CD8-positive, alpha-beta T cell (primary cell): ENCODE measurements at places on chromosomes 13 and 19.

GRCh38 chr19:17615889-17616685 lies 60.6 kb downstream of the COLGALT1 start:
- DNase-seq, result no peak

GRCh38 chr13:80037505-80037888 lies 303.4 kb downstream of the SPRY2 start:
- no peak for DNase-seq

- DNase-seq, result no peak
Observed at GRCh38 chr19:58284199-58284598, 5.4 kb downstream of the ZNF8 start.

DNA sequence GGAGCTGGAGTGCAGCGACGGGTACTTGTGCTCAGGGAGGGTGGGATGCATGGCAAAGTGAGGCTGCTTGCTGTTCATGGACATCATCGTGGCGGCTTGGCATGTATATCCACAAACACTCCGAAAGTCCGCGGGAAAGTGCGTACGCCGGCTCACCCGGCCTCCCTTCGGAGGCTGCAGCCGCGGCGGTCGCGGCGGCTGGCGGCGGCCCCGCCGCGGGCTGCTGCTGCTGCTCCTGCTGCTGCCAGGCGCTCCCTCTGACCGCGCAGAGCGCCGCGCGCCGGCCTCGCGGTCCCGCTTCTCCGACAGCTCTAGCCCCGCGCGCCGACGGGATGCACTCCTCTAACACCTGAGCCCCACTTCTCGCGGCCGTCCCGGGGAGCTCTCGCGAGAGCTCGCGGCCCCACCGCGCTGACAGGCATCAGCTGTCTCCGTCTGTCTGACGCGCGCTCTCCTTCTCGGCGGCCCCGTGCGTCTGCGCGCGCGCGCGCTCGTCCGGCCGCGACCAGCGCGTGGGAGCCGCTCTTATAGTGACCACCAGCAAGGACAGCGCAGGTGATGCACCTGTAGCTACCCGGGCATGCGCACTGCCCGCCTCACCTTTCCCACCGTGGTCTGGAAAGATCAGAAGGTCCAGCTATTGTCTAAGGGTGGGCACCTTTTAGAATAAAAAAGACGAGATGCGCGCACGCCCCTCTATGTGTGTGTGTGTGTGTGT lies at the start of gene POU4F1:
POU4F1 (minus strand) TSS at position 313 of the 718 bp plus-strand sequence; CDS start at position 87, 226 bp downstream.
- DNase-seq, result no peak

DNA sequence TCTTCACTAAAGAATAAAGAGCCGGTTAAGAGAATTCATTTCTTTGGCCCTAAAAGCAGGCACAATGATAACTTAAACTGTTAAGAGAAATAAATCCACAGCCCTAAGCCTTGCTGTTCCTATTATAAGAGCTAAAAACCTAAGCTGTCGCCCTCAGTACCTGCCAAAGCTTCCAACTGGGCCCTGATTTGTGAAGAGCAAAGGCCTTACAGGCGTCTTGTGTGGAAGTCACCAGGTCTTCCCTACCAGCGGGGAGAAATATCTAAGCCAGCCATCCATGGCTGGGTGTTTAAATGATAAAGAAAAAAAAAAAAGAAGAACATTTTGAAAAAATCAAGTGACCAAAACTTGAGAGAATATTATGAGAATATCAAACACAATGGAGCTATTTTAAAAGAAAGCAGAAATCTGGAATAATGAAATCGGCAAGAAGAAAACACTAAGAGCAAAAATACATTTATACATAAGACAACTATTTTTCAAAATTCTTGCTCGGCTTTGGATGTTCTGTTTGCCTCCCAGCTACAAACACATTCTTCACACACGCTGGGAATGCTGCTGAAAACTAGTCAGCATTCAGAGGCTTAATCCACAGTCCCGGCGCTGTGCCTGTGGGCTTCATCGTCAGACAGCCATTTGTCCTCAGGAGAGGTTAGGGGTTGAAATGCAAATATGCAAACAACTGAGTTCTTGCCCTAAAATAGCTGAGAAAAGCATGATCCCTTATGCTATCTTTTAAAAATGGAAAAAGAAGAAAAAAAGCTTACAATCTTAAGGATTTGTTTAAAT lies 89.8 kb upstream of the LSM14A start:
- DNase-seq, result no peak

DNA sequence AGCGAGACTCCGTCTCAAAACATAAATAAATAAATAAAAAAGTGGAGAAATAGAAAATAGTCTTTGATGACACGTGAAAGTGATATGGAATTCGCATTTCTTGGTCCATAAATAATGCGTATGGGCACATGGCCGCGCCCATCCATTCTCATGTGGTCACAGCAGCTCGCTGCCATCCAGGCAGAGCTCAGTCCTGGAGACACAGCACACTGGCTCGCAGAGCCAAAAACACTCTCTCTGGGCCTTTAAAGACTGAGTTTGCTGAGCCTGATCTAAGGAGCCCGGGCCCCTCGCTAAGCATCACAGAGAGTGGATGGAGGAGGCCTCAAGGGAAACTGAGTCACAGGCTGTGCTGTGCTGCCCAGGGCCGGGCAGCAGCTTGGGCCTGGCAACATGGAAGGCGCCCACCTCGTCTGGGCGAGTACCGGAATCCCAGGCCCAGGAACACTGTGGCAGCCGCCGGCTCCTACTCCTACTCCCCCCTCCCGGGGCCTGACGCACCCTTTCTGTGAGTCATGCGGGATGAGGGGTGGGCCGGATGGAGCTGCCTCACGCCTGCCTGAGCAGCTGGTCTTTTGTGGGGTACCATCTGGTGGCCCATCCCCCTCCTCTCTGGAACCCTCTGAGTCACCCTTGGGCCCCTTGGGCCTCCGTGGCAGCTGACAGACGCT lies 28.9 kb upstream of the CACTIN start:
- no peak for DNase-seq

GRCh38 chr13:23851106-23851505 lies 38.1 kb downstream of the MIPEP start:
- DNase-seq, result no peak

GRCh38 chr19:13764101-13764807 lies at the start of gene MRI1:
Gene MRI1 (plus strand): TSS chr19:13764522. CDS start chr19:13764589, 67 bp downstream.
- no peak for DNase-seq

- no peak for DNase-seq
Observed at GRCh38 chr13:30006246-30006645, 155.8 kb upstream of the UBL3 start.

DNA sequence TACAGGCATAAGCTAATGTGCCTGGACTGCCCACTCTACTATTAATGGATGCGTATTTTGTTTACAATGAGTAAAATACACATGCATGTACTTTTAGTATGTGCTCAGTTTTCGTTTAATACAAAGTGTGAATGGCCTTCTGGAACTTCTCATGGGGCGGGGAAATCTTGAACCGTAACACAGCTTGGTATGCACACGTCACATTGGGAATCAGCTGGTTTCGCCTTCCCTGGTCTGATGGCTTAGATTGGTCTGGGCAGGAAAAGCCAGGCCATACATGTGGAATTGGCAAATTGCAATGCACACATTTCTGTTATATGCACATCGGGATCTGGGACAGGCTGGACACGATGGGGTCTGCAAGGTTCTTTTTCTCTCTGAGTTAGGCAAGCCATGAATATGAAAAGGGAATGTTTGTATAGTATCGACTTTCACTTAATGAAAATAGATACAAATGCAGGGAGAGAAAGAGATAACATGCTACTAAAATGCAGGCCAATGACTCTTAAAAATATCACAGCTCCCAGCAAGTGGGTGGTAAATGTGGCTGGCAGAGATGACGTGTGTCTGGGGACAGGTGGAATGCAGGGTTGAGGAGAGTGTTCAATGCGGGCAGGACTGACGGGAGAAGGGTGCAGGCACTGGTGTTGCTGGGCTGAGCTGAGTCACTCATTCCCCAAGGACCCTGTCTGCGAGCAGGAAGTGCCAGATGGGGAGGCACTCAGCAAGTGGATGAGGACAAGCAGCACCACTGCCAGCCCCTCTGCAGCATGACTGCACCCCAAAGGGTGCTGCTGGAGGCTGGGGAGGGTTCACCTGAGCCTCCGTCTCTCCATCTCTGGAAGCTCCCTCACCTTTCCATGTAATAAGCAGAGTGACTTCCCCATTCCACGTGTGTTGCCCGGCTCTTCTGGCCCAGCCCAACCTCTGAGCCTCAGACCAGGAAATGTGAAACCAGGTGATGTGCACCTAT lies 204.0 kb upstream of the GPR12 start:
- DNase-seq, result no peak

GRCh38 chr13:39776439-39776838 lies 121.0 kb downstream of the COG6 start:
- DNase-seq, result peak; percentile 5

- no peak for DNase-seq
Observed at GRCh38 chr19:55454787-55455243, 6.6 kb downstream of the ISOC2 start.

DNA sequence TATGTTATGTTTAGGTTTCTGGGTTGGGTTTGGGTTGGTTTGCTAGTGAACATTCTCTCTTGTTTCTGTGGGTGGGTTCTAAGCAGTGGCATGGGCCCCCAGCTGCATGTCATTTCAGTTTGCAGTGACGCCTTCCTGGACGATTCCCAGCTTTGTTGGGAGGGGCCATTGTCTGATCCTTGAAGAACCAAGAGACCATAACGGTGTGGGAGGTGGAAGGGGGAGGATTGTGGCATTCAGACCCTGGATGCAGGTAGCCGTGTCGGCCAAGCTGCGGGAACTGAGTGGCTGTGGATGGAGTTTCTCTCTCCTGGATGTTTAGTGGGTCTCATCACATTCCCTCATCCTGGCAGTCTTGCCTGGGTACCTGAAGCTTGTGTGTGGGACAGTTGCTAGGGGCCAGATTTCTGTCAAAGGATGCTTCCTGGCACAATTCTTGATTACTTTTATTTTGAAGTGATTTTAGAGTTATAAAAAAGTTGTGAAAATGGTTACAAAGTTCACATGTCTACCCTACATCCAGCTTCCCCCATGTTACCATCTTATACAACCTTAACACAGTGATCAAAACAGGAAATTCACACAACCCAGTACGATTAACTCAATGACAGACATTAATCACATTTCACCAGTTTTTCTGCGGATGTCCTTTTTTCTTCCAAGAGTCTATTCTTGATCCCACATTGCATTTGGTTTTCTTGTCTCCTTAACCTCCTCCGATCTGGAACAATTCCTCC lies 123.8 kb downstream of the SIPA1L3 start:
- no peak for DNase-seq

GRCh38 chr19:9671655-9672054 lies 3.2 kb downstream of the ZNF562 start:
- no peak for DNase-seq

GRCh38 chr13:93476175-93476574 lies 249.6 kb downstream of the GPC6 start:
- DNase-seq, result no peak

DNA sequence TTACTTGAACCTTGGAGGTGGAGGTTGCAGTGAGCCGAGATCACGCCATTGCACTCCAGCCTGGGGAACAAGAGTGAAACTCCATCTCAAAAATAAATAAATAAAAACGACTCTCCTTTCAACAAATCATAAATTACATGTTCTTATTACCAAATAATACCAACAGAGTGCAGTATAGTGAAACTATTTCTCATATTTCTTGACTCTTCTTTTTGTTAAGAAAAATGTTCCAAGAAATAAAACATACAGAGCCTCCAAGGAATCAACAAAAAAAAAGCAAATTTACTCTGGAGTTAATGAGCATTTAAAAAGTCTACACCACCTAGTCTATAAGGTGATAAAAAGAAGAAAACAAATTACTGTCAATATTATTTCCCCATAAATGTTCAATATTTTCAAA lies 188.8 kb downstream of the KLF12 start:
- DNase-seq, result no peak

DNA sequence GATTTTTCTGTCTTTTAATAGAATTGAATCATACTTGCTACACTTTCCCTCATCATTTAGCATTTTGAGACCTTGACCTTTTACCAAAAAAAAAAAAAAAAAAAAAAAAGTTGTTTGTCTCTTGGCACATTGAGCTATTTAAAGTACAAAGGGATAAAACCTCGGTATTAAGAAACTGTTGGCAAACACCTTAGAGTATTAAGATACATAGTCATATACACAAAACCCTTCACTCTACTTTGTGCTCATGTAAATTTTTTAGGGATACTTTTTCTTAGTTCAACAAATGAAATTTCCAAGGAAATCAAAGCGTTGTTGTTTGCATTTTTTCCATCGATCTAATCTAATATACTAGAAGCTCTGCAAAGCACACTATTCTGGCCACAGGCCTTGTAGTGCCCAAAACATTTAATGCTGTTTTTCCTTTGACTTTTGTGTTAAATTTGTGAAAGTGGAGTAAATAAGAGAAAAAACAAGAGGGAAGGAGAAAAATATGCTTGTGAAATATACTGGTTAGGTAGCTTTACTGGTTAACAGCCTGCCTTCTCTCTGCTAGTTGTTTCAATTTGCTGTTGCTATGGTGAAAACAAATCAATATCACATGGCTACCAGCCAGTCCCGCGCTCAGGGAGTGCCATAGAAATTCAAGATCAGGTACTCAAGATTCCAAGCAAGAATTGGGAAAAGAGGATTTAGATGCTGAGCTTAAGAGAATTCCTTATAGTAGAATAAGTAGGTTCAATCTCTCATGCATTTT lies 2.6 kb downstream of the MBNL2 start:
- DNase-seq, result peak; percentile 71

DNA sequence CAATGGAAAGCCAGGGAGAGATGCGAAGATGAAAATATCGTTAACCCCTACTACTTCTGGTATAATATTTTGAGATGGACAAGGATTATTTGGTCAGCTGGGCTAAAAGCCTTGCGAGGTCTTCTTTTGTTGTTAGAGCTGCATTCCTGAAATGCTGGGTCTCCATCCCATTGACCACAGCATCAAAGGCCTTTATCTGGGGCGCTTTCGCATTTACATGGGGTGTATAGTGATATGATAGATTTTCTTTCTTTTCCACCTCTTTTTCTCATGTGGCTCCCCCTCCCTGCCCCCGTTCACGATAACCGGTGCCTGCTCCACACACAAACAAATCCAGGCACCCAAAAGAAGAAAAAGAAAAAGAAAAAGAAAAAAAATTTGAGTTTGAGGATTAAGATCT lies 77.5 kb downstream of the ZNF536 start:
- no peak for DNase-seq

DNA sequence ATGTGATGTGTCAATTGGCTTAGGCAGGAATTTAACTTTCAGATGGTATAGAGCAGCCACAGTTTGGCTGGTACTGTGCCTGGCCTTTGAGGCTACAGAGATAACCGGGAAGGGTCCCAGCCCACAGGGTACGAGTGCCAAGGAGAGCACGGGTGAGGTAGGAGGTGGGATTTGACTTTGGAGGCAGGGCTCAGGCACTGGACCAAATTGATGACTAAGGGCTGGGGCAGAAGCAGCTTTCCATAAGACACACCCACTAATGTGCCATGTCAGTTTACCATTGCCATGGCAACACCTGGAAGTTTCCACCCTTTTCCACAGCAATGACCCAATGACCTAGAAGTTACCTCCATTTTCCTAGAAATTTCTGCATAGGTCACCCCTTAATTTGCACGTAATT lies 466.2 kb downstream of the TSHZ3 start:
- no peak for DNase-seq
